ENCODE measurements at places on chromosomes 3 and 15.

DNA sequence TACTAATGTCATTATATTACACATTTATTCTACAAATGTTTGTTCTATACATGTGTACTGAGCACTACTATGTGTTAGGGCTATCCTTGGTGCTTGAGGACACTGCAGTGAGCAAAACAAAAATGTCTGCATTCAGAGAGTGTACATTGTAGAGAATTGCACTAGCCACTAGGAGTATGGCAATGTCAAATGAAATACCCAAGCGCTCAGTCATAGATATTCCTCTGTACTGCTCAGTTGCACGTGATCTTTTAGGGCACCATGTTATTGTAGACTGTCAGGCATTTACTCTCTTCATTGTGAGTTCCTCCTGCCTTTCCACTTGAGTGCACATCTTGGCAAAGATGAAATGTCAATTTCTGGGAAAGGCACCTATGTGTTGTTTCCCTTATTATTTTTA, 36.8 kb downstream of the FNDC3B start:
- DNase-seq, result no peak

DNA sequence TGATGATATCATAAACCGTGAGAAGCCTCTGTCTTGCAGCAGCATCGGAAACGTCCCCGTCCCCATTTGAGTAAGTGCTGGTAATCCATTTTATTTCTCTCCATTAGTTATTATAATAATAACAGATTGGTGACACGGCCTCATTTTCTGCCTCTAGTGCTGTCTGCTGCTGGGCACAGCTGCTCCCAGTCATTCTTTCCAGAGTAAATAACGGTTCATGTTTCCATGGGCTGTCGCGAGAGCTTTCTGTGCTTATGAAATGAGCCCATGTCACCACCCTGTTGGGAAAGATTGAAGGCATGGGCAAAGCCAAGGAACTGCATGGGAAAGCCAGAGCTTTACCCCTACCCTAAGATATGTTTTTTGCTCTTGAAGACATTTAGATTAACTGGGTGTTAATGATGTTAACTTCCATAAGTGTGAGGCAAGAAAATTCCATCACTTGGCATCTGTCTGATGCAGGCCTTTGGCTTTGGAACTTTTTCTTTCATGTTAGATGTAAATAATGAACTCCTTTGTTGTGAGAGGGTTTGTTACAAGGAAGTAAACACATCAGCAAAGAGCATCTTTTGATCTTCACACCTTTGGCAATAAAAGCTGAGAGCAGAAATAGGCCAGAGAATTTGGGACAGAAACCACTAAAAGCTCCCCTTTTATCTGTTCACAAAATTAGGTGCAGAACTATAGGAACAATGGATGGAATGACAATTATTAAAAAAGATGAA, 141.8 kb downstream of the FILIP1L start:
- DNase-seq, result no peak

DNA sequence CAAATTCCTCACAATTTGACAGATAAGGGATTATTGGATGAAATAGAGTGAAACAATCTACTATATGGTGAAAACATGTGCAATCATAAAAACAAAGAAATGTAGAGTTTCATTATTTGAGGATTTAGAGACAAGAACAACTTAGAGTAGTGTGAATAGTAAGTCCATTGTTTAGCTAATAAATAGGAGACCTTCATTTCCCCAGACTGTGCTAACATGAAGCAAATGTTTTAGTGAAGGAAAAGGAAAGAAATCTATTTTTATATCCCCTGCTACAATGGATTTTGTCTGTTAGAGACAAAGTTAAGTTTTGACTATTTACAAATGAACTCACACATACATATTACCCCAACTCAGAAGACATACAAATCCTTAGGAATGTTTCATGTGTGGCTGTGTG, 77.8 kb downstream of the EFL1 start:
- no peak for DNase-seq

DNA sequence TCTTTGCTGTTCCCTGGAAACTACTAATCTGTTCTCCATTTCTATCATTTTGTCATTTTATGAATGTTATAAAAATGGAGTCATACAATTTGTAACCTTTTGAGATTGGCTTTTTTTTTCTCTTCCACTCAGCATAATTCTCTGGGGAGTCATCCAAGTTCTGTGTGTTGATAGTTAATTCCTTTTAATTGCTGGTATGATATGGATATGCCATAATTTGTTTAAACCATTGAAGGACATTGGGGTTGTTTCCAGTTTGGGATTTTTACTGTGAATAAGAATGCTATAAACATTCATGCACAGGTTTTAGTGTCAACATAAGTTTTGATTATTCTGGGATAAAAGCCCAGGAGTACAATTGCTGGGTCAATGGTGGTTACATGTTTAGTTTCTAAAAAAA, 279.4 kb downstream of the WNT5A start:
- DNase-seq, result no peak

- no peak for DNase-seq
These were observed 76.2 kb downstream of the MRPL46 start for GRCh38 chr15:88391006-88391405.

- DNase-seq, result no peak
These were observed 19.2 kb downstream of the SNX33 start for GRCh38 chr15:75666823-75667501.

DNA sequence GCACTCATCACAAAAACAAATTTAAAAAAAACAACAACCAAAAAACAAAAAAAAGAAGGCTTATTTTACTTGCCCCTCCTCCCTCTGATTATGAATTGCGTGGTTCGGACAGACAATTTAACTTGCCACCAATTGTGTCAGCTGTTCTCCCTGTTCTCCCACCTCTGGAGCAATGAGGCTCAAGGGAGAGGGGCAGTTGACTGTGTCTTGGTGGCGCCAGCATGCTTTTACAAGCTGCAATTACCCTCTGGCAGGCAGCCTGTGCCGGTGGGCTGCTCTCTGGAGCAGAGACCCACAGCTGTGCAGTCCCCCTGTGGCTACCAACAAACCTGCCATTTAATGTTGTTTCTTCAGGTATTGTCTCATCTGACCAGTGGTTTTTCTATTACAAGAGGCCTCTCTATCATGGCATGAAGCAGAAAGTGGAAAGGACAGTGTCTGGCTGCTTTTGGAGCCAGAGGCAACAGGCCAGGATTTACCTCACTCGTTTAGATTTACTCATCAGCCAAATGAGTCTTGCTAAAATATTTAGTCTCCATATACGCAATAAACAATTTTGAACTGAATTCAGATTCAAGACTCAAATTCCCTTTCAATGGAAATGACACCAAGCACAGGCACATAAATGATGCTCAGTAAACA, 192.0 kb upstream of the TPRG1 start:
- DNase-seq, result no peak
